ENCODE measurements at places on chromosomes 2 and 18. TPM values are rescaled to one million over a fixed set of nuclear protein-coding genes. Genes with fewer than 3 reads are reported as not detected.

The CHST10 gene
- total RNA-seq: 26.9 TPM

The NLRC4 gene
- 0.36 TPM for total RNA-seq

The RBM45 gene
- total RNA-seq: 24.0 TPM

The ANKRD62 gene
- total RNA-seq: 0.18 TPM

The NFE2L2 gene
- total RNA-seq: 21.1 TPM

The CRACDL gene
- total RNA-seq: 2.9 TPM

The FOXI3 gene
- 0.36 TPM for total RNA-seq

The RELCH gene
- total RNA-seq: 70.5 TPM

The SLC8A1 gene
- 71.5 TPM for total RNA-seq

Data from cerebellum (tissue), 4 donors.